Hepatocyte (in vitro differentiated cells): ENCODE measurements at places on chromosomes 1 and 21. TPM values are rescaled to one million over a fixed set of nuclear protein-coding genes. Genes with fewer than 3 reads are reported as not detected.

Gene AKIRIN1
- total RNA-seq, result 75.1 and 81.9 TPM in 2 replicates

- DNase-seq, result no peak
Observed at GRCh38 chr21:28568692-28569091, 424.0 kb downstream of the LTN1 start.

DNA sequence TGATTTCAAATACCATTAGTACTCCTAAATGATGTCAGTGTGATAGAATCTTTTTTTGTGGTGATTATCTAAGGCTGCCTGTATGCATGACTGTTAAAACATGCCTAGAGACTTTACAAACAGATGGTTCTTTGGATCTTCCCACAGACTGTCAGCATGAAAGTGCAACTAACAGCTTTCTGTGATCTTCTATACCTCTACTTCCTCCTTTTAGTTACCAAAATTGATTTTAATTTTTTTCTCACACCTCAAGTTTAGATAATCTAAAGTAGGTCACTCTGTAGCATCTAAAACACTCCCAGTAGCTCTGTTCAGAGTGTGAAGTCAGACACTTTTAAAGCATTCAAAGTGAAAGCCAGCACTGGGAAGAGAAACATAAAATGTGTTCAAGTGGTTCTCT, 534.5 kb downstream of the PTPRC start:
- DNase-seq, result no peak

Gene CACNA1E
- total RNA-seq, result 1.7 and 1.8 TPM in 2 replicates

DNA sequence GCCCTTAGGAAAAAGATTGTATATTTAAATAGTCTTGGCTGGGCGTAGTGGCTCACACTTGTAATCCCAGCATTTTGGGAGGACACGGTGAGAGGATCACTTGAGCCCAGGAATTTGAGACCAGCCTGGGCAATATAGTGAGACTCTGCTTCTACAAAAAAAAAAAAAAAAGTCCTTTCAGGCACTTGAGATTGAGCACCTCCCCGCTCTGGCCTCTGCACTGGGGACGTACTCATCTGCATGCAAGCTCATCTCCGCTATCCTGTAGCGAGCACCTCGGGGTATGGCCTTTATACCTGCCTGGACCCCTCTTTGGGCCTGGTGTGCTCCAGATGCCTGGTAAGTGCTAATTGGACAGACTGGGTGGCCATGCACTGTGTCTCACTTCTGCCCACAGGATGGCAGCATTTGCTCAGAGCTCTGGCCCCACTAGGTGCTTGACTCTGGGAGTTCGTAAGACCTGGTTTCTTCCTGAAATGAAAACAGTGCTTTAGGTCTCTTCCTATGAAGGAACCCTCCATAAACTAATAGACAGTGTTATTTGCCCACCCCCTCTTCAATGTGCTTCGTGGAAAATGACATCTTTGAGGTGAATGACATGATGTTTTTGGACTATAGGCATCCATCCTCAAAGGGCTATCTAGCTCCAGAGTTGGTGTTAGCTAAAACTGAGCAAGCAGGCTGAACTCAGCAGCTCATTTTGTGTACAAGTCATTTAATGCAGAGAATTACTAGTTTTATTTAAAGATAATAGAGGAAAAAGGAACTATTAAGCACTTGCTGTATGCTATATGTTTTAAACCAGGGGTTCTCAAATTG, 61.7 kb upstream of the ADAR start:
- DNase-seq, result peak; percentile 85

DNA sequence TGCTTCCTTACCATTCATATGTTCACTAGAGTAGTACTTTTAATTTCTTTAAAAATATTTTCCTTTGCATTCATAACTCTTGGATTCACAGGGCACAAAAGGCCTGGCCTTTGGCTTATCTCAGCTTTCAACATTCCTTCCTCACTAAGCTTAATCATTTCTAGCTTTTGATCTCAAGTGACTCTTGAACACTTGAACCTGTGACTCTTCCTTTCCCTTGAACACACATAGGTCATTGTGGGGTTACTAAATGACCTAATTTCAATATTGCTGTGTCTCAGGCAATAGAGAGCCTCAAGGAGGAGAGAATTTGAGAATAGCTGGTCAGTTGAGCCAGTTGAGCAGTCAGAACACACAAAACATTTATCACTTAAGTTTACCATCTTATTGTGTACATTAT, 49.9 kb downstream of the COL11A1 start:
- no peak for DNase-seq

- DNase-seq, result no peak
Observed at GRCh38 chr1:109634292-109634691, 14.7 kb downstream of the AMPD2 start.

DNA sequence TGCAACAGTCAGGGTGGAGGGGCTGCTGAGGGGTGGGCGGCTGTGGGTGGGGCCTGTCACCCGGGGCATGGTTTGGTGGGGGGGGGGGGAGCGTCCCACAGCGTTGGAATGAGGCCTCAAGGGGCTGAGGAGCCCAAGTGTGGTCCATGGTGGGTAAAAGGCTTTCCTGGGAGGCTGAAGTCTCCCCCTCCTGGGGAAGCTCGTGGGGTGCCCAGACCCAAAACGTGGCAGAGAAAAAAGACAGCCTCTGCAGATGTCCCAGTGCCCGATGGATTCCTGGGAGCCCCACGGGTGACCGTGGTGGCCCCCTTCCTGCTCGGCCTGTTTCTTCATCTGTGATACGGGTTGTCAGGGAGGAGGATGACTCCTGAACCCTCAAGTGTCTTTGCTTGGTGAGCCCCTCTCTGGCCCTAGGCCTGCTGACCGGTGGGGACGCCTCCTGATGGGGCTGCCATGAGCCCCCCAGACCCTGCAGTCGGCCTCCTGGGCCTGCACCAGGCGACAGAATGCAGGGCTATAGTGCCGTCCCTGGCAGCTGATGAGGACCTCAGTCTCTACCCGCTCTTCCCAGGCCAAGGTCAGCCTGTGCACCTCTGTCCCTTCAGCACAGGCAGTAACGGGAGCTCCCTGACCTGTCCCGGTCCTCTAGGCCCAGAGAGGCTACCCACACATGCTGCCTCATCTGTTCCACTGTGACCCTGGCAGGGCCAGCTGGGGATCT, 1.1 kb downstream of the OBSCN start:
- DNase-seq, result no peak

DNA sequence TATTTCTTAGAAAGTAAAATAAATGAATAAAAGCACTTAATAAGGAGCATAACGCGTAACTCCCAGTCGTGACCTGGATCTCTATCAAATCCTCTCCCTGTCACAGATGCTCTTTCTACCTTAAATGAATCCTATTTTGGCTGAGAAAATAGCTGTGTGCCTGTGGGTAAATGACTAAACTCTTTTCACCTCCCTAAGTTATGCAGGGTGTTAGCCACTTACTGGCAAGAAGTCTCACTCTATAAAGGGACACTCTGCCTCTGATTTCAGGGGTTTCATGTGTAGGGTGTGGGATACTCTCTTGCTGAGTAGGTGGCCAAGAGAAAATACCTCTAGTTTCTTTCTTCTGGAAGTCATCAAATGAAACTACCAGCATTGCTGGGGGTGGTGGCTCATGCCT, 24.3 kb upstream of the PPP1R15B start:
- DNase-seq, result no peak
